KBM-7 (cell line): ENCODE measurements at places on chromosomes 2 and 18.
A peak's percentile ranks its signal among the peaks of the same experiment; 100 is the strongest.

DNA sequence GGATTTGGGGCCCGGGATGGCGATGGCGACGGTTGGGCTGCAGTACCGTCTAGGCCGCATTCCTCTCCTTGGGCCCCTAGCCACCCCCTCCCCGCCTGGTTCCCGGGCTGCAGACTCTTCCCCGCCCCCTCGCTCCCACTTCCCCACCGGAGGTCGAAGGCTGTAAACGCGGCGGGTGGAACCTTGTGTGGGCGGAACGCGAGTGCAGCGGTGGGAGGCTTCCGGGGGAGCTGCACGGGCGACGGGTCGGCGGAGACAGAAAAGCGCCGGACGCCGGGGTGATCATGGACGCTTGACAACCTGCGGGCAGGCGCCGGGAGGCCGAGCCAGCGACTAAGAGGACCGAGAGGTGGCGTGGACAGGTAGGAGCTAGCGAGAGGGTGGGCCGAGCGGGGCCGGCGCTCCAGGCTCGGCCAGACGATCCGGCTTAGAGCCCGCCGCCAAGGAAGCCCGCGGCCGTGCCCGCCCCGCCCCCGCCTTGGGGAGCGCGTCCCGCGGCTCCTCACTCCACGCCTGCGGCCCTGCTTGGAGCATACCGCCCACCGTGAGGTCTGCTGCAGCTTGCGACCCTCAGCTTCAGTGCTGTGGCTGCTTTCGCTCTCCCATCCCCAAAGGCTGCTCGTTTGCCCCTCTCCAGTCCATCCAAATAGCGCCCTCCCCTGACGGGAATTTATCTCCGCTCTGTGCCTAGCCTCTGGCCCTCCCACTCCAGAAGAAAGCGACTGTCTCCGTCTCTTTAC, at the start of gene COPS7B:
Gene COPS7B, plus strand, starts transcription at position 269 of the 740 bp plus-strand sequence. CDS start 2,126 bp downstream, outside the sequence.
- peak; percentile 92 for DNase-seq

GRCh38 chr2:66578687-66579106, 143.8 kb downstream of the MEIS1 start:
- DNase-seq: no peak

DNA sequence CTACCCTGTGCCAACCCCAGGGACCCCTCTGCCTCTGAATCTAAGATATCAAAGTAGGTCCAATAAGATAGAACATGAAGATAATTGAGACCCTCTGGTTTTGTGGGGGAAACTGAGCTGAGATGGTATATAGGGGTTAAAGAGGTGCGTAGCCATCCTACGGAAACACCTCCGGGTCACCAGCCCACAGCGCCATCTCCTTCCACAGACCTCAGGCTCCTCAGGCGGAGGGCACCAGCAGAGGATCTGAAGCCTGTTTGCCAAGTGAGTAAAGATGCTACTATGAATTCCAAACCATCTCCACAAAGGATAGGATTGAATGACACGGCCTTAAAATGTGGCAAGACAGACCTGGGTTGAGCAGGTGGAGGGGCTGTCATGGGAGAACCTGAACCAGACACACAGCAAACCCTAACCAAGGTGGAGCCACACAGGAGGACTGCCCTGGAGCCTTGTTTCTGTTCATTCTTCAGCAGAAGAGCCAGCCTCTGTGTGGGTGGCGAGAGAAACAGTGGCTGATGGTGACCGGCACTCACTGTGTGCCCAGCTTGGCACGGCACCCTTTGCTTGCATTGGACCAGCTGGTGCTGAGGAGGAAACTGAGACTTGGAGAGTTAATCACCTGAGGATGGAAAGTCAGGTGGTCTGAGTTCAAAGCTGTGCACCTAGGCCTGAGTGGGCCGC, 10.2 kb downstream of the GBX2 start:
- no peak for DNase-seq

GRCh38 chr2:106178716-106179115, 15.4 kb downstream of the UXS1 start:
- DNase-seq: no peak

DNA sequence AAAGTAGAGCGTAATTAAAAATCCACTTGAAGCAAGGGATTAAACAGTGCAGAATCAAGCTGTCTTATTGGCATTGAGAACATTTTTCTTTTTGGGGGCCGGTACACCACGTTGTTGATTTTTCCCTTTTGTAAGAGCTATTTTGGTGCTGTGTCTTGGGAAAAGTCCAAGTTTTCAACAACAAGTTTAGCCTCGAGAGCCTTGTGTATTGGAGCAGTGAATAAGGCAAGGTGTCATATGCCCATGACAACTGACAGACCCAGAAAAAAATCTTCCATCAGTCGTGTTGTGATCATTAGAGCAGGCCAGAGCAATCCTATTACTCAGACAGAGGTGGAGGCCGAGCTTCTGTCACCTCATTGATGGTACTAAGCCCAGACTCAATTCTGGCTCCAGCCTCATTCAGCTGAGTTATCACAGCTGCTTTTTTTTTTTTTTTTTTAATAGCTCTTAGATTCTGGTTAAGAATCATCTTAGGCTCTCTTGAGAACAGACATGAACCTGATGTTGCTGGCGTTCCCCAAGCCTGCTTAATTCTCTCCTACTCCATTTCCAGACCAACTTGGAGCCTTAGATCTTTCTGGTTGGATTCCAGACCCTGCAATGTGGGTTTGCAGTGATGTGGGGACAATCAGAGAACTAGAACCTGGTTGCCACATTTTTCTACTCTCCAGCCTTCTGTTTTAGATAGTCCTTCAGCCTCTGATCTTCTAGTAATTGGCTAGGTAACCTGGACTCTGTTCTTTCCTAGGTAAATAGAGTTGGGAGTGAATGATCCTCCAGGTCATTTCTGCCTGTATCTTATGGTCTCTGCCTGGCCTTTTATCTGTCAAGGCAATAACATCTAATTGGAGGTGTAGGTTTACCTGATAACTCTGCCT, 43.1 kb downstream of the MOGAT1 start:
- DNase-seq: no peak

- no peak for DNase-seq
These were observed 320.9 kb upstream of the MC4R start for GRCh38 chr18:60693426-60693825.

GRCh38 chr18:26978812-26979341, 113.4 kb upstream of the AQP4 start:
- DNase-seq: no peak

GRCh38 chr2:8154270-8154669, 527.6 kb upstream of the ID2 start:
- peak; percentile 22 for DNase-seq

GRCh38 chr18:41244591-41245037, 710.4 kb upstream of the PIK3C3 start:
- DNase-seq: no peak

DNA sequence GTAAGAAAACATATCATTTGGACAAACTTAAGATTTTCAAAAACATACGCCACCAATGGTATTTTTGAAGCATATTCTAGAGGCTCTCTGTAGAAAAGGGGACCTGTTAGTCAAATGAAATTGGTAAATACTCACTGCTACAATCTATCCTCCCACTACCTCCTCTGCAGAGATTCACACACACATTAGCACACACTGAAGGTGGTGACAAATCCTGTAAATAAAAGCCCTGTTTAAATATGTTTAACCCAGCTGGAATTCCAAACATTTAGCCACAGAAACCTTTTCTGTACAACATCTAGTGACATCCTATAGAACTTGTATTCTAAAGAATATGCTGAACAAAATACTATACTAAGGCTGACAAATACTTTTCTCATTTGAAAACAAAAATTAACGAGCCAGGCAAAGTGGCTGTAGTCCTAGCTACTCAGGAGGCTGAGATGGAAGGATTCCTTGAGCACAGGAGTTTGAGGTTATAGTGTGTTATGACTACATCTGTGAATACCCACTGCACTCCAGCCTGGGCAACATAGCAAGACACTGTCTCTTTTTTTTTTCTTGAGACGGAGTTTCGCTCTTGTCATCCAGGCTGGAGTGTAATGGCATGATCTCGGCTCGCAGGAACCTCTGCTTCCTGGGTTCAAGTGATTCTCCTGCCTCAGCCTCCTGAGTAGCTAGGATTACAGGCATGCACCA, 25.9 kb downstream of the ALS2 start:
- DNase-seq: no peak

GRCh38 chr2:27298391-27299080, 9.7 kb downstream of the UCN start:
- no peak for DNase-seq
